ENCODE measurements at places on chromosomes 3 and 15.

DNA sequence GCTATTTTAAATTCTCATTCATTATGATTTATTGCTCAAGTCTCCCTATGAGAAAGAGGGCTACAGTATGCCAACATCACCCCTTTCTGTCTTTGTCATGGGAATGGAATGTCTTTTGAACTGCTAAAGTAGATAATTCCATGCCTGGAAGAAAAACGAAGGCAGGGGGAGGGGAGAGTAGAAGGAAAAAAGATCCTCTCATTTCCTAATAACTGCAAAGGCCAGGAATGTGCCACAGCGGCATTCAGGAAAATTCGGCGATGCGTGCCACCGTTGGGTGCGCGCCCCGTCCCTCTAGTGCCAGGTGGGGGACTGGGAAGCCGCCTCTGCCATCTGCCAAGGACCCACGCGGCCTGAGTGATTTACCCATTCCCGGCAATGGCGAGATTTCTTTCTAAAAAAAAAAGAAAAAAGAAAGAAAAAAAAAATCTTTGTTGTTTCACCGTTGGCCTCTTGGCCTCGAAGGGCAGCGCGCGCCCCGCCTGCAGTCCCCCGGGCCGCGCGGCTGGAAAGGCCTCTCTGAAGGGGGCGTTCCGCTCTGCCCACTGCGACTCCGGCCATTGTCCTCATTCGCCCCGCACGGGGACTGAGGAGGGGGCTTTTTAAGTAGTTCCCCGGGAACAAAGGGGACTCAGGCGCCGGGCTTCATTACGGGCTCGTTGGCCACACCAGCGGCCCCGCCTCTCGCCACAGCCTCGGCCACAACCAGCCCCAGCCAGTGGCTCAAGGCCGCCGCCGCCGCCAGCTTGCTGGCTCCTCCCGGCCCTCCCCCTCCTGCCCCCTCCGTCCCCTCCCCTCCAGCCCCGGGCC lies 54.5 kb downstream of the CPN2 start:
- peak; percentile 86 for DNase-seq

DNA sequence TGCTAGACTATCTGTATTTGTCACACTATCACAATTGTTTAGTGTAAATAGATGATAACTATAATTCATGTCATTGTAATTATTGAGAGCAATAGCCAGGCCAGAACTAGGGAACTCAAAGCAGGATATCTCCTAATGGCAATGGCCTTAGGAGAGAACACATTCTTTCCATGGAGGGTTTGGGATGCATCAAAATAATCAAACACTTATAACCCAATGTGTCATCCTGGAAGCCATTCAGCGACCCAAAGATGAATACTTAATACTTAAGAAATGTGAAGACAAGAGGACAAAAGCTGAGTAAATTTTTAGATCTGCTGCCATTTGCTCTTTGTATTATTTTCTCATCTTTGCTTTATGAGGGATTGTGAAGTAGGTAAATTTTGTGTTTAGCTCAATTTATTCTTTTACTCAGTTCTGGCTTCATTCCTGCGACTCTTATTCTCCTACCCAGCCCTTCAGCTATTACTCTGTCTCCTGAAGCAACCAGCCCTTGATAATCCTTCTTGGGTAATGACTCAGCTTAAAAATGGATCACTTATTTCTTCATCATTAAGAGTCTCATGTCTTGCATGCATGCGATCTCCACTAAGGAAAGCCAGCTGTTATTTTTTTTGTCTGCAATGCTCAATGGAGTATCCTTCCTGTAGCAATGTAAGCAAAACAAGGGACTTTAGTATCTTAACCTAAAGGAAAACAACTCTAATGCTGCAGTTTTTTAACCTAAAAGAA lies 2.0 kb downstream of the OR4F15 start:
- peak; percentile 22 for DNase-seq

GRCh38 chr15:78075490-78076230 lies 1.9 kb downstream of the TBC1D2B start:
- peak; percentile 96 for DNase-seq

DNA sequence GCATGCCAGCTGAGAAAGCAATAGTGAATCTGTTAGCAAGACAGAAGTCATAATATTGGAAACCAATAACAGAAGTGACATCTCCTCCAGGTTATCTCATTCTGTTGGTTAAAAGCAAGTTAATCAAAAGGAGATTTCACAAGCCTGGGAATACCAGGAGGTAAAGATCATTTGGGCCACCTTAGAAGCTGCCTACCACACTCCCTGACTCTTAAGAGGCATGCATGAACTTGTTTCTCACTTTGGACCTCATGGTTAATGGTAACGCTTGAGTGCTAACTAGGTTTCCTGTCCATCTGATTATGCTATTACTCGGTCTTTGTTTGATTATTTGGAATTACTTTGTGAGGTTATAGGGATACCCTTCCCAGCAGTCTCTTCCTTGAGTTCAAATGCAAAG lies 650.8 kb upstream of the SGO1 start:
- no peak for DNase-seq

DNA sequence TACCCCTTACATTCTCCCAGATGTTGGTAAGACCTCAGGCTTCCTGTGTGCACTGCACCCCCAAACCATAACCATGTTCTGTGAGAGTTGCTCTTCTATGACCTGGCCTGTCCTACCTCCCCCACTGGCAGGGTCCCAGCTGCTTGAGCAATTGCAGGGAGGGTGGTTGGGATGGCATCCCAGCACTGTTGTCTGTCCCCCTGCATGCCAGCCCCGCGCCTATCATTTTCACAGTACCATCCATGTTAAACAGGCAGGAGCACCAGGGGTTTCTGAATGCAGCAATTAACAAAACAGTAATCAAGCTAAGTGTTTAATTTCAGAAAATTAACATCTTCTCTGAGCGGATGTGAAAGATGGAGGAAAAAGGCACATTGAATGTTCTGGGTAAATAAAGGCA lies 345.5 kb downstream of the EPHB1 start:
- no peak for DNase-seq

DNA sequence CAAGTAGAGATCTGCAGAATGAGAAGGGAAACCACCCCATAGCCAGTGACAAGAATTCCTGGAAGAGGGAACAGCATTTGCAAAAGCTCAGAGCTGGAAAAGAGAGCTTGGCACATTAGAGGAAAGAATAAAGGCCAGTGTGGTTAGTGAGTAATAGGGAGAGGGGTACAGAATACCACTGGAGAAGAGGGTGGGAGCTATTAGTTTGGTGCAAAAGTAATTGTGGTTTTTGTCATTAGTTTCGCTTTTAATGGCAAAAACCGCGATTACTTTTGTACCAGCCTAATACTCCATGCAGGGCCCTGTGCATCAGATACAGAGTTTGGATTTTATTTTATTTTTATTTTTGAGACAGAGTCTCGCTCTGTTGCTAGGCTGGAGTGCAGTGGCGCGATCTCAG lies 9.8 kb downstream of the SLC24A1 start:
- no peak for DNase-seq

- no peak for DNase-seq
These were observed 31.9 kb downstream of the RBP2 start for GRCh38 chr3:139444446-139444845.

DNA sequence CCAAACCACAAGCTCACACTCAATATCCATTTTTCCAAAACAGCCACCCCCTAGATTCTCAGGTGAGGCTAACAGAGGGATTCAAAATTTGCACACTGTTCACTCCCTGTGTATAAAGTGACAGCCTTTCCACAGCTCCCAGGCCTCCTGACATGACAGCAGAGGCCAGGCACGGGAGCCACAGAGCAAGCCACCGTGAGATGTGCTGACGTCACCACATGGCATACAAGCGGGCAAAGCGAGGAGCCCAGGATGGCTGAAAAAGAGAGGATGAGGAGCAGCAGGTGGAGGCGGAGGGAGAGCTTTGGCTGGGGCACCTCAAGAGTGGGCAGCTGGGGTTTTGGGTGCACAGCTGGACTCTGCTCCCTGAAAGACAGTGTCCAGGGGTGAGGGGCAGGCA lies 27.1 kb downstream of the EHD4 start:
- no peak for DNase-seq

DNA sequence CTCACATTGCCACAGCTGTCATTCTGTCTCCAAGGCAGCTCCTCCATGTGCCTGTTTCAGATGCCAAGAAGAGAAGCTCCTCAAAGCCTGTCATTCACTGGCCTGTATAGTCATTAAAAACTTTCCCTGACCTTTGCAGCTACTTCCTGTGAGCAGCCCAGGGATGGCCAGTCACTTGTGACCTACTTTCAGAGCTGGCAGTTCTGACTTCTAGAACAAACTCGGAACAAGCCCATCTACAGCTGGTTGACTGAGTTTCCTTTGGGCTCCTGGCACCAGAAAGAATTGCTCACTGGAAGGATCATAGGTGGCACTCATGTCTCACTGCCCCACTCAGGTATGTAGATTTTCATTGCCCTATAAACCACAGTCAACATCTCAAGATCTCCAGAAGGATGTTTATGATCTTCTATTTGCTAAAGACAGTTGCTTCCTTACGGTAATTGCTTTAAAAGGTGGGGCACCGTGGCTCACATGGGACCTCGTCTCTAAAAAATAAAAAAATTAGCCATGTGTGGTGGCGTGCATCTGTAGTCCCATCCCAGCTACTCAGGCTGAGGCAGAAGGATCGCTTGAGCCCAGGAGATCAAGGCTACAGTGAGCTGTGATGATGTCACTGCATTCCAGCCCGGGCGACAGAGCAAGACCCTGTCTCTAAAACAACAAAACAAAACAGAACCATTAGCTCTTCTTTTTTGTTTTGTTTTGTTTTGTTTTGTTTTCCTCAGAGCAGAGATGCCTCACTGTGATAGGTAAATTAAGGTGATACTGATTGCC lies 11.2 kb upstream of the ATP13A3 start:
- DNase-seq = no peak

DNA sequence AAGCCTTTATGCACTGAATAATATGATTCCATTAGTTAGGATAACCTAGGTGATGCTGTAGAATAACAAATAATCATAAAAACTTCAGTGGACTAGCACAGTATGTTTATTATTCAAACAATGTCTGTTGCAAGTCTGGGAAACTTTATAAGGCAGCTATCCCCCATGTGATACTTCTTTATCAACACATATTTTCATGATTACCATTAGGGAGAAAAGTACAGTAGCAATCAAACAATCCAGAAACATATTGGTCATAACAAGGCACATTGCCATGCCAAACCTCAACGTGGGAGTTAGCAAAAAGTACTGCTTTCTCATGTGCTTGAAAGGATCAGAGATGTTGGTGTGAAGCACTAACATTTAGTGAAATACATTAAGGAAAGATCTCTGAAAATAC lies 35.5 kb downstream of the EOMES start:
- DNase-seq = peak; percentile 66

DNA sequence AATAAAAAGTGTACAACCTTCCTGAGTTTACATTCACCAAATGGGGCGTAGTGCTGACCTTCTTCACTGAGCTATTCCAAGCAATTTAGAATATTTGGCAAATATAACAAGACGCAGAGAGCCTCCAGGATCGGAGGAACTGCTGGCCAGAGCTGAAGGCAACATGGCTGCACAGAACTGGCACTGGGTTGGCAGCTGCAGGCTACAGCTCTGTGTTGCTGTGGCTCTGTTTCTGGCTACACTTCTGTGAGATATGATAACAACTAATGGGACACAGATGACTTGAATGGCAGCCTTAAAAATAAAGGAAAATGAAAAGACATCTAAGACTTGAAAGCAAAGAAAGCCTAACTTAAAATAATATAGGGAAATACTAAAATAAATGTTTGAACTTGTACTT lies 10.8 kb upstream of the SLC6A20 start:
- DNase-seq = no peak

DNA sequence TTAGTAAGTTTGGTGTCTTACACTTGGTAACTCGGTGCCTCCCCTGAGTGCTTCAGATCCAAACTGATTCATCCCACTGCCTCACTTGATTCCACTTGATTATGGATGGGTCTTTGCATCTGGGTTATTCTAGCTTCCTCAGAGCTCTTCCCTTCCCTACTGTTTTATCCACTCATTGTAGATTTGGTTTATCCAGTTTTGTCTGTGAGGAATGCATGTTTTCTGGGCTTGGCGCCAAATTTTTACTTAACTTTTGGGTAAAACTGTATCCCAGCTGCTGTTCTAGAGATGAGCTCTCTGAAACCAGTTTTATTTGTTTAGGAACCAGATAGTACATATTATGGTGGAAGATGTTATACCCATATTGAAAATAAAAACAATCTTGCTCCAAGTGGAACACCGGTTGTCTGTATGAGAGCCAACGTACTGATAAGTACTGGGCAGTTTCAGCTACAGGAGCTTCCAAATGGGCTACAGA lies 20.9 kb downstream of the RAD54L2 start:
- peak; percentile 85 for DNase-seq

- DNase-seq = no peak
These were observed 423.1 kb downstream of the PLCL2 start for GRCh38 chr3:17307887-17308286.

DNA sequence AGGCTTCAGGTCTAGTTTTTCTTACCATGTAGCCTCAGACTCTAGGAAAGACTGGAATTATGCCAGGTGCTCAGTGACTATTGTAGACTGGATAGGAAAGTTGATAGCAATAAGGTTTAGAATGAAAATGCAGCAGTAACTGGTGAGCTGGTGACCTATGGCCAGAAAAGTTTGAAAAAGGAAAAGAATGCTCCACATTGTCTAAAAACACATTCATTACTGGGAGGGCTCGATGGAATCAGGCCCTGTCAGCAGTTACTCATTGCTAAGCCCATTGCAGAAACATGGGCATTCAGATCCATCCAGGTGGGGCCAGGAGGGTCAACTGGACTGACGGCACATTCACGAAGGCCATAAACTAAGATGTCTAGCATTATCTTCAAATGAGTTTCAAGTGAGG lies 8.7 kb upstream of the MBNL1 start:
- DNase-seq = no peak

DNA sequence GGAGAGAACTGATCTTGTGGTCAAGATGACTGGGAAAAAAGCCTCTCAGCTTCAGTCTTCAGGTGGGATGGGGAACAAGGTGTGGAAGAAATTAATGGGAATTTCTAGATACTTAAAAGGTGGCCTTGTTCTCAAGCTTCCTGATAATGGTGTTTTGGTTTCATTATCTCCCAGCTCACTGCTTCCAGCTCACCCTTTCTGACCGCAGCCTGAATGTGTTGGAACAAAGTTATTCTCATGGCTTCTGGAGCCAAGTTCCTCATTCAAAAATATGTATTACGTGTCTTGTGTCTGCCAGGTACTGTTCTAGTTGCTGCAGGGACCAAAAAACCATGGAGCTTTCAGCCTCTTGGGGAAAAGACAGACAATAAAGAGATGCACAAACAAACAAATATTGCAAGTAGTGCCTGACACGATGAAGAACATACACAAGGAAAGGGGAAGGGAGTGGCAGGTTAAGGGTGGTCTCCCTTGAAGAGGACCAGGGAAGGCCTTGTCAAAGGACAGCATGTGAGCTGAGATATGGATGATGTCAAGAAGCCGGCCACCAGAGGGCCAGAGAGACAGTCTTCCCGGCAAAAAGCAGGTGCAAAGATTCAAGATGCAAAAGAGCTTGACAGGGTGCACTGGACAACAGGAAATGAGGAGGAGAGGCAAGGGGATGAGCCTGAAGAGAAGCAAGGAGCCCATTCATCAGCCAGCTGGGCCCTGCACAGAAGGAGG lies 35.5 kb downstream of the ARRDC4 start:
- DNase-seq = peak; percentile 15

- no peak for DNase-seq
These were observed 156.7 kb upstream of the TLE3 start for GRCh38 chr15:70254311-70254869.

- DNase-seq = no peak
These were observed 75.1 kb downstream of the MOBP start for GRCh38 chr3:39542588-39542988.

GRCh38 chr3:196757876-196758739 lies 18.5 kb downstream of the PAK2 start:
- DNase-seq = peak; percentile 83

All from fibroblast of villous mesenchyme (primary cell).